ENCODE measurements at places on chromosomes 12 and 14.

DNA sequence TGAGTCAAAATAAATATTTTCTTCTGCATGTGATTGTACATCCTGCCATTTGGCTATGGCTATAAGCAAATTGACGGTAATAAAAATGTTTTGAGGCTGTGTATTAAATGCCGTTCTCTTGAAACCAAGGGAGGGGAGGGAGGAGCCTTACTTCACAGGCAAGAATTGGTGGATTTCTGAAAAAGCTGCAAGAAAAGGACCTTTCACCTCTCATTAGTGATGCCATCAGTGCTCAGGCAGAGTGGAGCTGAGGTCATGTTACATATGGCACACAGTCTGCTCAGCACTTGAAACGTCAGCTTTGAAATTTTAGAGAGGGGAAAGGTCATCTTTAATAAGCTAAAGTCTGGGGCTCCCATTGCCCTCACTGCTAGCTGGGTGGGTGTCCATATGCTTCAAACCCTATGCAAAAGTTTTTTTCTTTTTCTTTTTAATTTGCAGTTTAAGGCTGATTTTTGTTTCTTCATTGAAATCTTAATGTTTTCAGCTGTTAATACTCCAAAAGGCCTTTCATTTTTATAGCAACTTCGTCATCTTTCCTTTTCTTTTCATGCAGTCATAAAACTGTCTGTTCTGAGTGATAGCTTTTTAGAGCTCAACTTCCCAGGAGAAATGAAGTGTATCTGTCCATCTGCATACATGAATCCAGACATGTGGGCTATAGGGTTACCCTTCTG lies 9.8 kb upstream of the SIX1 start:
- no peak for DNase-seq

- no peak for DNase-seq
These were observed 168.0 kb downstream of the RAD51B start for GRCh38 chr14:67987606-67988005.

DNA sequence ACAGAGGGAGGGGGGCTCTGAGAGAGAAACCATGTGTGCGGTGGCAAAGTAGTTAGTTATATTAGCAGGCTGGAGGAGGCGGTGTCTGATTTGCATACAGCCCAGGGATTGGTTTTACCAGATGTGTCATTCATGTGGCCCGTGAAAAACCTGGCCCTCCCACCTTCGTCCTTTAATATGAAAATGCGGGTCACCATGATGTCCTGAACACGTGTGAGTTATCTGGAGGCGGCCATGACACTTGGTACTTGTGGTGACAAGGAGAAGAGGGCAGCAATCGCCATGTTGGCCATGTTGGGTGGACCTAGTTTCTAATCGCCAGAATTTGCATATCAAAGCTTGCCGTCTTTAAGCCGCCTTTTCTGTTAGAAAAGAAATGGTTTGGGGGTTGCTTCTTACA lies 108.8 kb downstream of the RAD51B start:
- DNase-seq, result no peak

- DNase-seq, result no peak
These were observed 26.8 kb downstream of the DUSP6 start for GRCh38 chr12:89325495-89325894.

DNA sequence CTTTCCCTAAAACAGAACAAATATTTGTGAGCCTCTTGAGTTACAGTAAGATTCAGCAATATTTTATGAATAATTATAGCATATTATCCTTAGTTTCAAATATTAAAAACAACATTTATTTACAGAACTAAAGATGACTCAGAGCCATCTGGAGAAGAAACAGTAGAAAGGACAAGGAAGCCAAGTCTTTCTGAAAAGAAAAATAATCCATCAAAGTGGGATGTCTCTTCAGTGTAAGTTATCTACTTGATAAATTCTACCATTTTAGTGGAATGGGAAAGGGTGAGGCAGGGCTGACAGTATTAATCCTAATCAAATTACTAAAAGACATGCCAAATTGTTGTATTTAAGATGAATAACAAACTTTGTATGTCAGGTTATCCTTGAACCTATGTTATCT lies 88.1 kb downstream of the DNAI7 start:
- no peak for DNase-seq

All from frontal cortex (tissue), 4 donors.